CD4-positive, alpha-beta T cell treated with Interleukin-2 at 100 ng/mL for 4 hours (primary cell): ENCODE measurements at places on chromosomes 11 and 22.

GRCh38 chr11:75557666-75558494, 4.2 kb upstream of the SERPINH1 start:
- no peak for DNase-seq

- no peak for DNase-seq
These were observed 2.0 kb upstream of the LARGE1 start for GRCh38 chr22:33922349-33922681.

GRCh38 chr11:126561327-126561893, 205.9 kb downstream of the ST3GAL4 start:
- no peak for DNase-seq

DNA sequence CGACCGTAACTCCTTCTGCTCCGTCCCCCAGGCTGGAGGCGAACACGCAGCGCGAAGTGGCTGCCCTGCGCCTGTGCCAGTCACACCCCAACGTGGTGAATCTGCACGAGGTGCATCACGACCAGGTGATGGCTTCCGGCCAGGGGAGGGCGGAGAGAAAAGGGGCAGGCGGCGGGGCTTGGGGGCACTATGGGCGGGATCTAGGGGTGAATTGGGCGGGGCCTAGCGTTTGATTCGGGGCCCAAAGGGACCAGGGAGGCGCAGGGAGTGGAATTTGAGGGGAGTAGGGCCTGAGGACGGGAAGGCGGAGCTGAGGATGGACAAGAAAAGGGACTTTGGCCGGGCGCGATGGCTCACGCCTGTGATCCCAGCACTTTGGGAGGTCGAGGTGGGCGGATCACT, 9.7 kb downstream of the RPS6KA4 start:
- no peak for DNase-seq

GRCh38 chr11:132052342-132052741, 681.9 kb downstream of the NTM start:
- DNase-seq, result no peak

DNA sequence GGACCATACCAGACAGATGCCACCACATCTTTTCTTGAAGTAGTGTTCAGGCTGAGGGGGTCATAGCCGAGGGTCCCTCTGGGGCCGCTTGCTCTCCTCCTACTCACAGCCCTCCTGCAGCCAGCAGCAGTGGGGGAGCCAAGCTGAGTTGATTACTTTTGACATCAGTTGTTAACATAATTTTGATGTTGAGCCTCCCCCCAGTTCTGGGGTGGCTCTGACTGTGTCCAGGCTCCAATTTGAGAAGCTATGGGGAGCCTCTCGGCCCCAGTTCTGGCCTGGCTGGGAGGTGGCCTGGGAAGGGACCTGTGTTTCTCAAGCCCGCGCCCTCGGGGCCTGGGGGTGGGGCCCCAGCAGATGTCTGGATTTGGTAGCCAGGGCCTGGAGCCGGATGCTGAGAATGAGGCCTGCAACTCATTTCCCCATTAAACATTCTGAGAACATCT, 47.9 kb downstream of the KCNQ1OT1 start:
- no peak for DNase-seq

DNA sequence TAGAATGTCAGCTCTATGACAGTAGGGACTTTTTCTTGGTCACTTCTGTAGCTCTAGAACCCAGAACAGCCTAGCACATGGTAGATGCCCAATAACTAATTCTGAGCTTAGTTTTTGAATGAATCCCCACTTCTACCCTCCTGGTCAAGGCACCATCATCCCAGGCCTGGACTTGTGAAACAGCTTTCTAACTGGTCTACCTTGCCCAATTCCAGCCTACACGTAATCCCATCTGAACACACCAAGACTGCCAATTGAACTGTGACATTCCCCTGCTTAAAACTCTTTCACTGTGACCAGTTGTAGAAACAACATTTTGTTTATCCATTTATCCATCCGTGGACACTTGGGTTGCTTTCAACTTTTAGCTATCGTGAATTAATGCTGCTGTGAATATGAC, 6.1 kb upstream of the FOLR3 start:
- DNase-seq, result no peak

- no peak for DNase-seq
These were observed 14.8 kb upstream of the EMID1 start for GRCh38 chr22:29190918-29191317.

GRCh38 chr22:22916215-22916951, 28.8 kb downstream of the IGLL5 start:
- DNase-seq, result no peak

DNA sequence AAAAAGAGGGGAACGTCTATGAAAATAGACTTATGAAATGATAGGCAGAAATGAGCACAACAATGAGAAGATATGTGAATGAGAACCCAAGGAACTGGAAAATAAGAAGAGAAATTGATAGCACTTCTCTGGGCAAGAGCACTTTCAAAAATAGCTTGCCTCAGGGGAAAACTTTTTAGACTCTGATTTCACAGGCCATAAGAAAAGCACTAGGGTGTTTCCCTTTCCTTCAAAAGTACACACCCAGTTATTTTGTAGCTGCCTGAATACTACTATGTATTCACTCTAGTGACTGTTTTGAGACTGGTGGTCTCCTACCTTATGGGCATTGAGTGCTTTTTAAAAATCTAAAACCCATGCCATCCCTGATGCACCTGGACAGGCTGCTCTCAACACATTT, 172.3 kb upstream of the SOX6 start:
- DNase-seq, result no peak

DNA sequence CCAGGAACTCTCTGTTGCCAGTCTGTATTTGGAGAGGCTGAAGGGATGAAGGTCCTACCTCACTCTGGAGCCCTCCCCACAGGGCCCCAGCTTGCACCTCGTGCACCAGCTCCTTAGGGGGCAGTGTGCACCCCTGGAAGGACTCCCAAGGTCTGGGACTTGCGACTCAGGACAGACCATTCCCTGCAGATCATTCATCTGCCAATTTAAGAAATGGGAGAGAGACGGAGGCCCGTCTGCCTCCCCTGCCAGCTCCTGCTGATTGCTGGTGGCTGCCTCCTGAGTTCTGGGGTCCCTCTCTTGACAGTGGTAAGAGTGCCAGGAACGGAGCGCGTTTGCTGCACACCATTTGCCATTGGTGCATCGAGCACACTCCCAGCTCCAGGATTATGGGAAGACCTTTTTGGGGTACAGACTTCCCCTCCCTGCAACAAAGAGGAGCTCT, 27.4 kb upstream of the MALAT1 start:
- no peak for DNase-seq
